Glomerular endothelial cell (primary cell): ENCODE measurements at places on chromosomes 2 and 18.

GRCh38 chr2:938181-939005 lies 12.3 kb upstream of the SNTG2 start:
- no peak for DNase-seq

- DNase-seq = no peak
Measured at GRCh38 chr18:615773-616172, 19.0 kb downstream of the CLUL1 start.

DNA sequence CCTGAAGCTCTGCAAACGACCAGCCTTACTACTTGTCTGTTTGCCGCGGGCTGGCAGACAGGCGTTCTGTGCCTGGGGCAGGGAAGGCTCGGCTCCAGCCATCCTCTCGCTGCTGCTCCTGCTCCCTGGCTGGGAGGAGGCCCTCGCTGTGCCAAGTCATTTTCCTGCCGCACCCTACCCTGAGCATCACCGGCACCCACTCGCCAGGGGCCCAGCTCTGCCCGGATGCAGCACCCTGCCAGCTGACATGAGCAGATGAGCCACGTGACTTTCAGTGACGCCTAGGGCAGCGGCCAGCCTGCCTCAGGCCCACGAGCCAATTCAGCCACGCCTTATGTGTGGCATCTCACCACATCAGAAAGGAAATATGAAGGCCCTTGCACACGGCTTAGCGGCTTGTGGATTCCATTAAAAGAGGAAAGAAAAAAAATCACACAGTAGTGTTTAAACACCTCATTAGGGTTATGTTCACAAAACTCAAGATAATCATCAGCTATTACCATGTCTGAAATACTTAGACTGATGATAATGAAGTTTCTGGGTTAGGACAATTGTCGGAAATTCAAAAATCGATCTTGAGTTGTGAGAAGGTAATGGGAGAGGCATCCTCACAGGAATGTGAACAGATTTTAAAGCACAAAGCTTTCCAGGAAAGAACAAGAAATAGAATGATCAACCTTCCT lies 250.5 kb downstream of the TWIST2 start:
- no peak for DNase-seq

DNA sequence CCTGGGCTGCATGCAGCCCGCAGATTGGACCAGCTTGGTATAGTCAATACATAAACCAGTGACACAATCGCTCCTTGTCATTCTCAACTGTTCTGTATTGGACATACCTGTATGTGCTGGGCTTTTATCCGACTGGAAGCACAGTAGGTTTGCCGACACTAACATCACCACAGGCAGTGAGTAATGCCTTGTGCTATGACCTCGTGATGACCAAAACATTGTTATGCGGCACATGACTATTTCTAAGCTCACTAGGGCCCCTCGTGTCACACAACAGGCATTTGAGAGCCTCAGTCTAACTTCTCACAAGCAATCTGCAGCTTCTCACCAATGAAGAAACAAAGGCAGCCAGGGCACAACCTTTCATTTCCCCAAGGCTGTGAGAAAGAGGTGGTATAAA lies 320.8 kb downstream of the AFF3 start:
- peak; percentile 27 for DNase-seq
